Testis (tissue), 5 donors: ENCODE measurements at places on chromosomes 1 and 21.

GRCh38 chr1:243255791-243256512 is at the start of gene SDCCAG8:
Gene SDCCAG8, plus strand, starts transcription at chr1:243256041. Its CDS starts 133 bp downstream, at chr1:243256174.
- DNase-seq, result peak; percentile 100

- DNase-seq, result no peak
These were observed 56.0 kb upstream of the POU3F1 start for GRCh38 chr1:38102636-38103035.

- no peak for DNase-seq
These were observed 65.2 kb upstream of the SGIP1 start for GRCh38 chr1:66468722-66469121.

DNA sequence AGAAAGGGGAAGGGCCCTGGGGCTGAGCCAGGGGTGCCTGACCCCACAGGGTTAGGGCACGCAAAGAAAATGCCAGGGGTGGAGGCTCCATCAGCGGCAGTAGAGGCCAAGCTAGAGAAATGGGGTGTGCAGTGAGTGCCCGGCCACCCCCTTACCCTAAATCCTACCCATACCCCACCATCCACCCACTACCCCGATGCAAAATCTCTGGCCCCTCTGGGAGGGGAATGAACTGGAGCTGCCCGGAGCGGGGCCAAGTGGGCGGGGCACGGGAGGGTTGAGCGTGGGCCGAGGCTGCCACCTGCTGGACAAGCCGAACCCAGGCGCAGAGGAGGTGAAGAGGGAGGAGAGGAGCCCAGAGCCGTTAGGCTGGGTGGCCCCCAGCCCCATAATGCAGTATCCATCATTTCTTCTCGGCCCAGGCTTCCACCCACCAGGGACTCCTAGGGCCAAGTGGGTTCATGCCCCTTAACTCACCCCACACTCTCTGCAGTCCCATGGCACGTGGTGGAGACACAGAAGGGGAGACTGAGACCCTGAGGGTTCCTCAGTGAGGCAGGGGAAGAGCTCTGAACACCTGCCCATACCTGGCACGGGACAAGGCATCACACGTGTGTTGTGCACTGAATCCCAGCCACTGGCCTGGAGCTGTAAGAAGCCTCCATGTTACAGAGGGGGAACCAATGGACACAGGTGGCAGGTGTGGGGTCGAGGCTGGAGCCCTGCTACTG is 1.4 kb upstream of the C1QC start:
- DNase-seq, result peak; percentile 85

- DNase-seq, result no peak
These were observed 28.1 kb downstream of the SPSB1 start for GRCh38 chr1:9320520-9321479.

DNA sequence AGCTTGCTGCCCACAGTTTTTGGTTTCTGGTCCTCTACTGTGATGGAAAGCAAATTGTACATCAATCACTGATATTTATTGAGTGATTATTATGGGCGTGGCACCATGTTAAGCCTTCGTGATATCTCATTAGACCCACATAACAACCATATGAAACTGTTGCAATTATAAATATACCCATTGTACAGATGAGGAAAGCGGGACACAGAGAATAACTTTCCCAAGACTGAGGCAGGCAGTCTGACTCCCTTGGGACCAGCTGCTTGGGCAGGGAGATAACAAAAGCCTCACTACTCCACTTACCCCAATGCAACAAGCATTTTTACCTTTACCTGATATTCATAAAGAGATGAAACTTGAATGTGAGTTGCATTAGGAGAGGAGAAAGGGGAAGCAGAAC is 4.3 kb upstream of the CASZ1 start:
- no peak for DNase-seq

GRCh38 chr1:48055876-48056764 is 58.9 kb upstream of the TRABD2B start:
- DNase-seq, result no peak

DNA sequence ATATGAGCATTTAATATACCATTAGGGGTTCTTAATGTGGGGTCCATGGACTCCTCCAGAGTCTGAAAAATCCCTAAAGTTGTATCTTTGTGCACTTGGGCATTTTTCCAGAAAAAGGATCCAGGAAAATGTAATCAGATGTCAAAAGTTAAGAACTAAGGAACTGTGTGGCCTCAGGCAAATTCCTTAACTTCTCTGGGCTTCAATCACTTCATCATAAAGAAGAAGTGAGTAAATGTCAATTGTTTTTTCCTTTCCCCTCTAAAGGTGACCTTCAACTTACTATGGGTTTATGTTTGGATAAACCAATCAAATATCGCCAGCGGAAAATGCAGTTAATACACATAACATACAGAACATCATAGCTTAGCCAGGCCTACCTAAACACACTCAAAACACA is 2.5 kb downstream of the MAD2L2 start:
- no peak for DNase-seq

DNA sequence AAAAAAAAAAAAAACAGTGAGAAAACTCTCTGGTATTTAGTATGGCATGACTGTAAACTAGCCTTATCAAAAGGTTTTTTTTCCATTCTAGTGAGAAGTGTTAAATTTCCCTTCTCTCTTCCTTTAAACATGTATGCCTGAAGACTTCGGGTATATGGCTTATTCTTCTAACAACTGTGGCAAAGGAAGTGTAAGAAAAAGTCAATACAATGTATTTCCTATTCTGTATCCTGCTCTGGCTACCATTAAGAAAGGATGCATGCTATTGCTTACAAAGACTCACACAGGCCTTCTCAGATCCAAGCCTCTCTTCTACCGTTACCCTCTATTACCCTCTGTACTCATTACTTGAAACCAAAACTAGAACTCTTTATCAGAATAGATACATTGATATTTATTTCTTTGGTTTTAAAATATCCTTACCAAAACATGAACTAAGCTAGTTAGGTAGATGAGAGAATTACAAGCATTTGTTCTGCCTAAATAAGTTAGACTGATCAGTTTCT is 8.4 kb downstream of the CEPT1 start:
- no peak for DNase-seq

DNA sequence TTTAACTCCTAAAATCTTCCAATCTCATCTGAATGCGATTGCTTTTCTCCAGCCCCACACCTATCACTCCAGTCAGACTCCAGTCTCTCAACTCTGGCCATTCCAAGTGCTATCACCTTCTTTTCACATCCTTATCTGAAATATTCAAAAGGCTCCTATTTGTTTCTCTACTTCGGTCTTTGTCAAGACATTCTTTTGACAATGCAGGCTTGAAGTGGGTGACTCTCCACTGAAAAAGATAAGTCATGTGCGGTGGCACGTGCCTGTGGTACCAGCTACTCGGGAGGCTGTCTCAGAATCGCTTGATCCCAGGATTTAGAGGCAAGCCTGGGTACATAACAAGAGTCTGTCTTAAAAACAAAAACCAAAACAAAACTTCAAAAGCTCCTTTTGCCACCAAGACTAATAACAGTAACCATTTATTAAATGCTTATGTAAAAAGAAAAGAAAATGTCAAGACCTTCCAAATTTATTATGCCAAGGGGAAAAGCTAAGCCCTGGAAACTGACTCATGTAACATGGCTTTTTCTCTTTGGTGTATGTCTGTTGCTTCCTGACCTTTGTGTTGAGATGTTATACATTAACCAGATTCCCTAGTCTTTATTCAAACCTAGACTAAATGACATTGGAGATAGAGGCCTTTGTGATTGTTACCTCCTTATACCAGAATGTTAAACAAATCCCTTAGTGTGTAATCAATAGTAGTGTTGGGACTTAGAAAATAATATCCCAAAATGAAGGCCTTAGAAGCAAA is 3.6 kb downstream of the ALG14 start:
- no peak for DNase-seq

DNA sequence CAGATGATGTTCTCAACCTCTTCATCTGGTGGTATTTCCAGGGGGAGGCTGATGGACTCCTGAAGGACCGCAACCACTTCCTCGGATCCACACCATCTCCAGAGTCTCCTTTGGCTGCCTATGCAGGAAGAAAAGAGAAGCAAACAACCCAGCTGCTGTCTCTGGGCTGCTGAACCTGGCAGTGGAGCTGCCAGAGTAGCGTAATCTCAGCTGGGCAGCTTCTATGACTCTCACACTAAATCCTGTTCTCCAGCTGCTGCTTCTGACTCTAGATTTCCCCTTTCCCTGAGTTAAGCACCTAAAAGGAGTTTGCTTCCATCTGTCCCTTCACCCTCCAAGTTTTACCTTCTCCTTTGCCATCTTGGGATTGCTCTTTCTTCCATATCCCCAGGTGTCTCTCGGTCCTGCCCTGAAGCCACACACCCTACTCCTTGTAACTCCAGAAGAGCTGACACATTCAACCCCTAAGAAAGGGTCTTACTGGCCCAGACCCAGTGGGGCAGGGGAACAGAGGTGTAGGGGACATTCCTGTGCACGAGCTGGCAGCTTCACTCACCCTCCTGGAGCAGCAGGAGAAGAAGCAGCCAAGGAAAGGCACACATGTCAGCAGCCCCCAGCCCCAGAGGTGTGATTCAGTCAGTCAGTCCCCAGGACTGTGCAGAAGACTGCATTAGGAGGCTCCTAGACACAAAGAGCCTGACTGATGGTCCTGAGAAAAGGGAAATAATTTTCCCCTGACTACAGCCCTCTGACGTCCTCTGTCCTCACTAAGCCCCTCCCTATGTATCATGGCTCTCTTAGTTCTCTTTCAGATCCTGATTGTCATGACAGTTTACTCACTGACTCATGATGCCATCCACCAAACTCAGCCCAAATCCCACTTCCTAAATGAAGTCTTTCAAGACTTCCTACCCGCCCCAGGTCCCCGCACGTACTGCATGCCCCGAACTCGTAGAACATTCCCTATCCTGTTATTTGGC is at the start of gene SLAMF9:
SLAMF9 (minus strand) TSS at position 702 of the 980 bp plus-strand sequence; CDS start at position 602, 100 bp downstream.
- no peak for DNase-seq

DNA sequence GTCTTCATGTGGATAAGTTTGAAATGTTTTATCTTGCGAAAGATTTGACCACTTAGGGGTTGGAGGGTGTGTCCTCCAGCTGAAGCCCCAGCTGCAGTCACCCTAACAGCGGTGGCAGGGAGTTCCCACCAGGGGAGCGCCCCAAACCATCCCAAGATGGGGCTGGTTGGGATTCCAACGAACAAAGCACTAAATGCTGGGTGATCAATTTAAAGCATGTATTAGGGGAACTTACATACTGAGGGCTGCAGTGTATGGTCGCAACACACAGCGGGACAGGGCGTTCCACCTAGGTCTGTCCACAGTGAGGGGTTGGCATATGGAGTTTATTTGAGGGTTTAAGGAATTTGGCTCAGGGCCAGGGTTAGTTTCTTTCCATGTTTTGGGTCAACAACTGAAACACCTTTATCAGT is 26.3 kb downstream of the SLC37A1 start:
- DNase-seq, result no peak

GRCh38 chr1:94769551-94769950 is 50.6 kb upstream of the SLC44A3 start:
- DNase-seq, result no peak

DNA sequence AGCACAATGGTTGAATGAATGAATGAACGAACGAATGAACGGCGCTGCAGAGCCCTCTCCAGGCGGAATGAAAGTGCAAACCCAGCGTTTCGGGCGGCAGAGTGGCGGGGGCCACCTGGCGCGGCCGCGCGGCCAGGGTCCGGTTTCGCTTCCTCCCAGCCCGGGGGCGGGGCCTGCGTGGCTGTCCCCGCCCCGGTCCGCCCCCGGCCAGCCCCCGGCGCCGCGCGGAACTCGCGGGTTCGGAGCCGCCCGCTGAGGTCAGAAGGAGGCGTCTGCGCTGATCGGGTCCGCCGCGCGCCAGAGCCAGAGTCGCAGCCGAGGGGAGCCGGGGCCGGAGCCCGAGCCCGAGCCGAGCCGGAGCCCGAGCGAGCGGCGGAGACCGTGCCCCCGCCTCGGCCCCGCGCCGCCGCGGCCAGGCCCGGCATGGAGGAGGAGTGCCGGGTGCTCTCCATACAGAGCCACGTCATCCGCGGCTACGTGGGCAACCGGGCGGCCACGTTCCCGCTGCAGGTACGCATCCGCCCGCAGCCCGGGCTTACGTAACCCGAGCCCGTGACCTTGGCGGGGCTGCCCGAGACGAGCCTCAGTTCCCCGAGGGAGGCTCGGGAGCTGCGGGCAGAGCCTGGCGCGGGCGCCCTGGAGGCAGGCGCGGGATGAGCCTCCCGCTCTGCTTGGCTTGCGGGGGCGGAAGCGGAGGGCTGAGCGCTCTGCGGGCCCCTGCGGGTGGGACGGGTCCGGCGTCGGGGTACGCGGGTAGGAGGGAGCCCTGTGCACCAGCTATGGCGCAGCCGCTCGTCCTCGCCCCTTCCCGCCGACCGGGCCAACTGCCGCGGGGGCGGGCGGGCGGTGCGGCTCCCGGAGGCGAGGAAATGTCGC is at the start of gene PDXK:
PDXK (plus strand) TSS at position 258 of the 876 bp plus-strand sequence; CDS start at position 424, 166 bp downstream.
- peak; percentile 88 for DNase-seq

DNA sequence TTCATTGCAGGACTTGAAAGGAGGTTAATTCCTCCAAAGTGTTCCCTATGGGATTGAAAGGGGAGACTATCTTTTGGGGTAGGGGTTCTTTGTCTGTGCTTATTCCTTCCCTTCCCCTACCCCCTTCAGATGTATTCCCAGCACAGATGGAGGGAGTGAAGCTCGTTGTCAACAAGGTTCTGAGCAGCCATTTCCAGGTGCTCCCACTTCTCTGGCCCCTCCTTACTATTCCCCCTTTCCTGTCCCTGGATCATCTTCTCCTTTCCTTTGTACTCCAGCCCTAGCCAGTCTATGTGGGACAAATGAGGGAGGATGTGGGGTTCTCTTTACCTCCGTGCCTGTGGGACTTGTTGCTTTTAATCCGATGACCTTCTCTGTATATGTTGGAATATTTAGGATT is 899 bp downstream of the TOMM40L start:
- DNase-seq, result no peak

DNA sequence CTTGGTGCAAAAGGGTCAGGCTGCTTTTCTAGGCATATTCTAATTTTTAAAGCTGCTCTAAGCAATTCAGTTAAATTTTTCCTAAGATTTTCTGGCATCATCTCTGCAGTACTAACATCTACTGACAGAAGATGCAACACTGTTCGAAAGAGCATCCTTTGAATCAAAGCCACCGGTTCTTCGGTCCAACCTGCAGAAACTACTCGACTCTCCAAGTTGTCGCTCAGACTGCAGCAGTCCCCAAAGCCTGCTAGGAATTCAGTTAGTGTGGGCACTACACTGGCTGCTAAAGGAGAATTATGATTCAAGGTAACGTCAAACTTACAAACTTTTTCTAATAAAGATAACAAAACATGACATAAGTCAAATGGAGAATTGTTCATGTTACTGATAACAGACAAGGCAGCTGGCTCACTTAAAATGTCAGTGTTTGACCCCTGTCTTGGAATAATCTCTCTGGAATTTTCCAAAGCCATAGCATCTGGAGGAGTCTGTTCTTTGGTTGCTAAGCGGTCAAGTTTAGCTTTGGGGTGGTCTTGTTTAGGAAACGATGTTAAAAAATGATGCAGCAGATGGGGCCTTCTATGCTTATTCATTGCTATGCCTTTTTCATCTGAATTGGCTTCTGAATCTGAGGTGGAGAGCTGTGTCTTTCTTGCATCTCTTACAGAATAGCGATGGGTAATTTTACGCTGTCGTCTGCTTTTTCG is 56.9 kb downstream of the LYST start:
- no peak for DNase-seq

- DNase-seq, result no peak
These were observed 53.8 kb upstream of the TARDBP start for GRCh38 chr1:10958614-10959013.
